ENCODE measurements at places on chromosomes 7 and 10.

GRCh38 chr7:134167841-134168240, 40.7 kb downstream of the LRGUK start:
- DNase-seq: no peak

DNA sequence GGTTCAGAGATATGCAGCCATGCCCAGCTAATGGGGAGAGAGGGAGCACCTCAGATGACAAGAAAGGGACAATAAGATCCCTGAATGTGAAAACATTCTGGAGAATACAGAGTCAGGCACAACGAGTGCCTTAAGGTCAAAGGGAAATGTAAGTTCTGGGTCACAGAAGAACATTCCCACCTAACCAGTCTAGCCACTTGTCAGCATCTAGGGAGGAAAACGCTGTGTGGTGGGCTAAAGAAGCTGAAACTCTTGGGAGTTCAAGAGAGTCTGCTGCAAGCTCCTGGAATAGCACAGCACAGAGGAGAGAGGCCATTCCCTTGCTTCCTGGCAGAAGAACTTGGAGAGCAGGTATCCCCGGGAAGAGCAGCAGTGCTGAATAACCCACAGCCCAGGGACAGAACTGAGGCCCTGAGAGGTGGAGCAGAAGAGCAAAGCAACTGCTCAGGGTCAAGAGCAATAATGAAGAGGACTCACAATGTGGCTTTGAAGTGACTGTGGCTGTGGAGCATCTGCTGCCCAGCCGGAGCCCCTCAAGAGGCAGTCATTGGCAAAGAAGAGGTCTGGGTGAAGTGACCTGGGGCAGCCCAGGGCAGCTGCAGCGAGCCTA, 182.3 kb downstream of the NPSR1 start:
- no peak for DNase-seq

- no peak for DNase-seq
Measured at GRCh38 chr7:14760730-14761478, 141.6 kb downstream of the DGKB start.

DNA sequence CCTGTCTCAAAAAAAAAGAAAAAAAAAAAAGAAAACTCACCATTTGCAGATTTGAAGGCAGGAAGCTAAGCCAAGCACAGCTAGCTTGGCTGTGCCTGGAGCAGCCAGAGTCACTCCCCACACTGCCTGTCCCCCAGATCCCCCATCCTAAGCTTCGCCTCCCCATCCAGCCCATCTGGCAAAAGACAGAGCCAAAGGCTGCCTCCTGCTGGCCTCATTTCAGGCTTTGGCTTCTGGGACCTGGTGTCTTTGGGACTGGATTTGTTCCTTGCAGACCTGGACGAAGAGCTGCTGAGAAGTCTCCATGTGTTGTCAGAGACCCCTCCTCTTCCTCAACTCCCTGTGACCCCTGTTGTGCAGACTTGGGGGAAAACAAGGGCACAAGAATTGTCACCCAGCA, 8.1 kb downstream of the ASL start:
- no peak for DNase-seq

All from activated T-cell treated with anti-CD3 and anti-CD28 coated beads, Interleukin-2, amount 50 U/mL, for 24 hours (primary cell).